ENCODE measurements at places on chromosomes 4 and X.

DNA sequence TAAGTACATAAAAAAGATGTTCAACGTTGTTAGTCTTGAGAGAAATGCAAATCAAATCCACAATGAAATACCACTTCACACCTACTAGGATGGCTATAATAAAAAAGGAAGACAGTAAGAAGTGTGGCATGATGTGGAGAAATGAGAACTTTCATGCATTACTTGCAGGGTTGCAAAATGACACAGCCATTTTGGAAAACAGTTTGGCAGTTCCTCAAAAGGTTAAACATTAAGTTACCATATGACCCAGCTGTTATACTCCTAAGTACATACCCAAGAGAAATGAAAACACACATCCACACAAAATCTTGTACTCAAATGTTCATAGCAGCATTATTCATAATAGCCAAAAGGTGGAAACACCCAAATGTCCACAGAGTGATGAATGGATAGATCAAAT lies 25.8 kb upstream of the LIMCH1 start:
- no peak for DNase-seq

DNA sequence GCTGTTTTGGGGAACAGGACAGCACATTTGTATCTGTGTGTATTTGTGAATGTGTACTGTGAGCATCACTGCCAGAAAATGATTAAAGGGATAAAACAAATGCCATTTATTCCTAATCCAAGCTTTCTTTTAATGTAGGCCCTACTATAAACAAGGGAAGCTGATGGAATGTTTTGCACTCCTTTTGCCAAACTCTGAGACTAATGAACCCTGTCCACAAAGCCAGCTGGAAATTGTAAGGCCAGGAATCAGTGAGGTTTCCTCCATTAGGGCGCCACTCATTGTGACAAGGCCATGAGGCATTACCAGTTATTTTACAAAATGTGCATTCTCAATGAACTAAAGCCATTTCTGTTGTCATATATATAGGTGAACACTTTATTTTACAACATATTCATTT lies 163.0 kb upstream of the NAP1L5 start:
- DNase-seq, result no peak

DNA sequence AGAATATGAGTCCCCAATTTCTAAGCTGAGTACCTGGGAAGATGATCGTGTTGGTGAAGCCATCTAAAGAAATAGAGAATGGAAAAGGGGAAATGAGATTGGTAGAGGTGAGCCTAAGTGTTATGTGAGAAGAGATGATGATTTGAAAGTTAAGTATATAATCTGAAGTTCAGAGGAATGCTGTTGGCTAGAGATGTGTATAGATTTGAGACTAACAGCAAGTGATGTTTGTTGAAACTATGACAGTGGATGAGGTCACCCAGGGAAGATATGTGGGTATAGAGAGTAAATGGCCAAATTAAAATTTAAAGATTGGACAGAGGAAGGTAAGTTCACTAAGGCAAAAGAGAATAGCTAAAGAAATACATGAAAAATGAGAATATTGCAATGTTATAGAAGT lies 324.2 kb downstream of the MAPK10 start:
- DNase-seq, result no peak

DNA sequence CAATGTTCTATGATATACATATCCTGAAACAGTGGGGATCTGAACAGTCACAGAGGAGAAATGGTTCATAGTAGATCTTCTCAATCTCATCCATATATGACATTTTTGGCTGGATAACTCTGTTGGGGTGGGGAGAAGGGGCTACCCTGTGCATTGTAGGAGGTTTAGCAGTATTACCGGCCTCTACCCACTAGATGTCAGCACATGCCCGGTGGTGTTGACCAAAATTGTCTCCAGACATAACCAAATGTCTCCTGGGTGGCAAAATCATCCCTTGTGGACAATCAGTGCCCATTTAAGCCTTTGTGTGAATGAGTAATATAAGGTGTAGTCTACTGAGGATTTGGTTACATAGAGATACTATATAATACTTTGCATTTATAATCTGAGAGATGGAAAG lies 89.9 kb downstream of the PLS3 start:
- DNase-seq, result peak; percentile 20

DNA sequence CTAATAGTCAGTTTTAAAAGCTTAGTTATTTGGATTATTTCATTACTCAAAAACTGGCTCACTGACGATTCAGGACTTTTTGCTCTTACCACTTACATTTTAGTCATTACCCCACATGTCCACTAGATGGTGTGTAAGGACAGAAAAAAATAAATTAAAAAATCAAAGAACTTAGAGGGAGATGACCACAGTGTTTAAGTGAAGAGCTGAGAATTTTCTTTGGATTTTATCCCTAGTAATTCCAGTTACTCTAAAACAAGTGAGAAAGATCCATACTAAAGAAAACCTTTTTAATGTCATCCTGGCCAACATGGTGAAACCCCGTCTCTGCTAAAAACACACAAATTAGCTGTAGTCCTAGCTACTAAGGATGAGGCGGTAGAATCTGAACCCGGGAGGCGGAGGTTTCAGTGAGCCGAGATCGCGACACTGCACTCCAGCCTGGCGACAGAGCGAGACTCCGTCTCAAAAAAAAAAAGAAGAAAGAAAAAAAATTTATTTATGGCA lies 26.4 kb upstream of the TMPRSS11B start:
- DNase-seq, result peak; percentile 32

GRCh38 chr4:185524888-185525863 lies 10.1 kb downstream of the PDLIM3 start:
- no peak for DNase-seq

GRCh38 chr4:119191505-119191904 lies 21.0 kb upstream of the USP53 start:
- DNase-seq, result no peak

- no peak for DNase-seq
Observed at GRCh38 chrX:16869393-16870094, 618 bp downstream of the RBBP7 start.

GRCh38 chr4:22733816-22734215 lies 41.1 kb downstream of the GBA3 start:
- no peak for DNase-seq

GRCh38 chrX:78493180-78493579 lies 165.8 kb upstream of the CYSLTR1 start:
- DNase-seq, result no peak

- DNase-seq, result no peak
Observed at GRCh38 chr4:147599769-147600168, 17.4 kb upstream of the TMEM184C start.

DNA sequence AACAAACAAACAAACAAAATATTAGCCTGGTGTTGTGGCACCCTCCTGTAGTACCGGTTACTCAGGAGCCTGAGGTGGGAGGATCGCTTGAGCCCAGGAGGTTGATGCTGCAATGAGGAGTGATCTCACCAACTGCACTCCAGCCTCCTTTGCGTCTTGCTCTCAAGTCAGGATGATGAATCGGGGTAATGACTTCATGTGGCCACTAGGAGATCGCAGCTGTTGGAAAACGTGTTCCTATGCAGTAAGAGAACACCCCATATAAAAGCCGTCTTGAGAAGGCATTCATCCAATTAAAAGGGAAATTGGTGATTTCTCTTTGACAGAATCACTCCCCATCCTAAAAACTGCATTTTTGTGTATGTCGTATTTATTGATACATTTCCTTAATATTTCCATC lies 6.9 kb downstream of the CCNB3 start:
- no peak for DNase-seq

GRCh38 chrX:75158054-75158453 lies 2.0 kb upstream of the ABCB7 start:
- no peak for DNase-seq

- DNase-seq, result no peak
Observed at GRCh38 chrX:133953078-133953477, 32.3 kb downstream of the GPC3 start.

DNA sequence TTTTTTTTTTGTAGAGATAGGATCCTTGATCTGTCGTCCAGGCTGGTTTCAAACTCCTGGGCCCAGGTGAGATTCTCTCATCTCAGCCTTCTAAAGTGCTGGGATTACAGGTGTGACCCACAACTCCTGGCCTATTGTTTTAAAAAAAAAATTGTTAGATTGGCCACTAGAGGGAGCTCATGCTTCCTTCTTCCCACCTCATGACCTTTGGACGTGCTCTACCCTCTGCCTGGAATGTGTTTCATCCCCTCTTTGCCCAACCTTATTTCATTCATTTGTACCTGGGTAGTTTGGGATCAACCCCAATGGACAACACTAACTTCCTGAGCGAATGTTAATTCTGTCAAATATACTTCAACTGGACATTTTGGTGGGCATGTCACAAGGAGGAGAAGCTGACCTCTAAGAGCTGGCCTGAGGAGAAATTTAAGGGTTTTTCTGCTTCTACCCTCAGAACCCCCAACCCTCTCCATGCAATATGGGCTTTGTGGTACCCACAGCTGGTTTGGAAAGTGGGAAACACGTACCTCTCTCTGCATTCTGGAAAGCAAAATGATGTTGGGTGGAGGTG lies 6.4 kb downstream of the PPEF2 start:
- no peak for DNase-seq

GRCh38 chr4:145056325-145057130 lies 41.5 kb downstream of the ANAPC10 start:
- DNase-seq, result no peak

GRCh38 chr4:123856689-123857545 lies 460.3 kb downstream of the SPRY1 start:
- DNase-seq, result peak; percentile 26

DNA sequence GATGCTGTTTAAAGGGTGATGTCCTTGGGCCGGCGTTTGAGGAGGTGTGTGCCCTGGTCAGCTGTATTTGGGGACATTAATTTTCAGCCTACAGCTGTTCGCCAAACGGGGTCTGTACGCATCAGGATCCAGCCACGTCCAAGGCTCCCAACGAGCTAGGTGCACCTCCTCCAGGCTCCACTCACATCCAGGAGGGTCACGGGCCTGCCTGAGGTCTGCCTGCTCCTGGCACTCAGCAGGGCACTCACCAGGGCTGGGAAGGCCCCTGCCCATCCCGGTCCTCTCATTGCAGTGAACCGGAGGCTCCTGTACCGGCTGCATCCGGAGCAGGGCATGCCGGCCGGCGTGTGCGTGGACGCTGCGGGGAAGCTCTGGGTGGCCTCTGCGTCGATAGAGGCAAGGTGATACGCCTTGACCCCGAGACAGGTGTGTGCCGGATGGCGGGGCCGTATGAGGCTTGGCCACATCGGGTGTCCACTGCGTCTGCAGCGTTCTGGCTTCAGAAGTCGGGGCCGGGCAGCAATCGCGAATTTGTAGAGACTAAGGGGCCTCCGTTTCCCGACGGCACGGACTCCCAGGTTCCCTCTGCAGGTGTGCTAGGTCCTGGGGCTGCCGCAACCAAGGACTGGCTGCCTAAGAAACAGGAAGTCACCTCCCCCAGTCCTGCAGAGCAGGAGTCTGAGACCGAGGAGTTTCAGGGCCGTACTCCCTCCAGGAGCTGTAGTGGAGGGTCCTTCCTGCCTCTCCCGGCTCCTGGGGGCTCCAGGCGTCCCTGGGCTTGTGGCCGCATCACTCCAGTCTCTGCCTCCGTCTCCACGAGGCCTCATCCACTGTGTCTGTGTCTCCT lies 27.5 kb upstream of the PLCXD1 start:
- no peak for DNase-seq

DNA sequence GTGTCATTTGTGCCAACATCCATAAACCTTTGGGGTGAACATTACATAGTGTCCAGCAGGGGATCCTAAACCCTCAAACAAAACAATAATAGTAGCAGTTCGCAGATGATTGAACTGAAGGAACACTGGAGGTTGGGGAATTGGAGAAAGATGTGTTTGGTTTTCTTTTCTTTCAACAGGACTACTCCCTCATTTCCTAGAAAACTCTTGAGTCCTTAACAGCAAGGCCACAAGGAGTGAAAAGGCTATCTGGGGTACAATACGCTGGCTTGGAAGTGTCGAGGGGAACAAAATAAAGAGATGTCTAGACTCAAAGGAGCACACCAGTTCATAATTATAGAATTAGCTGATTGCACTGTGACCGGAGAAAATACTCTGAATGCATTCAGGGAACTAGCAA lies 72.1 kb downstream of the IDS start:
- no peak for DNase-seq
